ENCODE measurements at places on chromosomes 7 and 10.

DNA sequence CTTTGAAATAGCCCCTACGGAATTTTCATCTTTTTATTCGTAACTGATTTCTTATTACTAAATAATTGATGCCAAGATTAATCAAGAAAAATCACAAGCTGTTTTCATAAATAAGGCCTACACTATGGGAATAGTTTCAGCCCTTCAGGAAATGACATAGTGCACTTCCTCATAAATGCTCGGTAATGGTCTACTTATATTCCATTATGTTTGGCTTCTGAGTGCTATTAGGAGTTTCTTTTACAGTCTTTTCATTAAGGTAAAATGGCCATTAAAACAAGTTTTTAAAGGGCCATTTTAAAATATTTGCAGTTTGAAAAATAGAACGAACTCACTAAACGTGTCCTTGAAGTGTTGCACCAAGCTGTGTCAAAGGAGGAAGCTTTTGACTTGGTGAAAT, 174.5 kb downstream of the DNAH11 start:
- DNase-seq = no peak

- DNase-seq = no peak
Measured at GRCh38 chr7:34081935-34082334, 176.6 kb downstream of the BMPER start.

GRCh38 chr7:10934292-10934691, 39.4 kb upstream of the PHF14 start:
- no peak for DNase-seq

DNA sequence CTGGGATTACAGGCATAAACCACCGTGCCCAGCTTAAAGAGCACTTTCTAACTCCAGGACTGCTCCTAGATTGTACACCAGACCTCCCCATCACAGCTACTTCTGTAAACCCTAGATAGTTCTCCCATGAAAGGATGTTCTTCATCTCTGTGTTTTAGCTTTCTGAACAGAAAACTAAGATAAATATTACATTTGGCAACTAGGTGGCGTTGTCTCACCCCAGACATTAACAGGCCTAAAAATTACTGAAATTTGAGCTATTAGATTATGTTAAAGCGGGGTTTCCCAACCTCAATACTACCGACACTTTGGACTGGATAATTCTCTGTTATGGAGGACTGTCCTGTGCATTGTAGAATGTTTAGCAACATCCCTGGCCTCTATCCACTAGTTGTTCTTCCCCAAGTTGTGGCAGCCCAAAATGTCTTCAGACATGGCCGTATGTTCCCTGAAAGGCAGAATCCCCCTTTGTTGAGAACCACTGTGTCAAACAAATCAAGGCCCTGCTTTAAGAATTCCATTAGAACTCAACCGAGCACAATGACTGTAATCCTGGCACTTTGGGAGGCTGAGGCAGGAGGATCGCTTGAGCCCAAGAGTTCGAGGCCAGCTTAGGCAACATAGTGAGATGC, 19.1 kb downstream of the ATOH7 start:
- DNase-seq = no peak

- no peak for DNase-seq
Measured at GRCh38 chr10:21492421-21492820, 33.1 kb downstream of the SKIDA1 start.

DNA sequence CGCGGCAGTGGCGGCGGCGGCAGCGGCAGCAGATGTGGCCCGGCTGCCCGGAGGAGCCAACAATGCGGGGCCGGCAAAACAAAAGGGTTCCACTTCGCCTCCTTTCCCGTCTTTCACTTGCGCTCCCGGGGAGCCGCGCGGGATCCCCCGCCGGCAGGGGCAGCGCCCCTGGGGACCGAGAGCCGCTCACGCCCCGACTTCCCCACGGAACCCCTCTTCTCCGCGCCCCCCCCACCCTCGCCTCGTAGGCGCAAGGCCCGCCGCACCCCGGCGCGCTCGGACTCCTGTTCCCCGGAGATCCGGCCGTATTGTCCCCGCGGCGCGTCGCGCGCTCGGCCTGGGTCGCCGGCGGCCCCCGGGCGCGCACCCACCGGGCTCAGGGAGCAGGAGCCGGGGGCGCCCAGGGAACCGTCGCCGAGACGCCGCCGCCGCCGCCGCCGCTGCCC, 854 bp downstream of the CTBP2 start:
- DNase-seq = no peak

DNA sequence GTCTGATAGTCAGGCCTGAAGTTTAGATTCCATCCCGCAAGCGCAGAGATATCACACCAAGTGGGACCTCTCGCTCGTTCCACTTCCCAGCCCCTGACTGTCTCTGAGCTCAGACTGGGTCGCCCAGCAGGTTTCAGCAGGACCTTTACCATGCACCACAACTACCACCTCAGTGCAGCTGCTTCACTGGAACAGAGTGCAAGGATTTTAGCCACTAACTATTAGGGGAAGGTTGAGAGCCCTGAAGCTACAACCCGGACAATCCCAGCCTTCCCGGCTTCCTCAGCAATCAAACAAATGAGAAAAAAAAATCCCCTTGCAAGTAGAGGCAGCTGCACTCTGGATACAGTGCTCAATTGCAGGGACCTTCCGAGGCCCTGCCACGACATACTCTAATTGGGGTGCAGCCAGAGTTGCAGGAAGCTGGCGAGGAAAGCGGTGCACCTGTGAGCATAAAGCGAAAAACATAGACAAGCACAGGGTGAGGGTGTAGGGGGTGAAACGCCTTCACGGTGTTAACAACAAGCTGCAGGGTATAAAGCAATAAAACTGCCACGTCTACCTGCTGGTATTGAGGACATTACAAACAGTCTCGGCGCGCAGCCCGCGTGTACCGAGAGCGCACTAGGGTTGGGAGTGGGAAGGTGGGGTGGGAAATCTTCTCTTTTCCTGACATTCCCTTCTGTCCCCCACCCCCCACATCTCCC, 2.6 kb upstream of the DLX6 start:
- DNase-seq = no peak

DNA sequence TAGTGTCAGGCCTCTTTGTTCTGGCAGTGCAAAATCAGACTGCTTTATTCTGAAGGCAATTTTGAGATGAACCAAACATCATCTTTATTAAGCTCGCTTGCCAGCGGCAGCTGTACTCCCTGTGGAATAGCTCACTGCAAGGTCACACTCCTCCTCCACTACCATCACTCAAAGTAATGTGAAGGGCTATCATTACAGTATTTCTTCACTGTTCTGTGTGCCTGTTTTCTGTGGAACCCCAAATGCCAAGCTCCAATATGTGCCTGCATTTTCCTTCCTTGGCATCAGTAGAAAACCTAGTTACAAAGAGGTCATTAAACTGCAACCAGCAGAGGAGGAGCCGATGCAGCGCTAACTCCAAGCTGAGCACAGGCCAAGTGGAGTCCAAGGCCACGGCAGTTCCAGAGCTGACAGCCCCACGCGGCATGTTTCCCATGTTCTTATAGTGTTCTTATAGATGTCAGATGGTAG, 21.4 kb downstream of the BCCIP start:
- DNase-seq = no peak

DNA sequence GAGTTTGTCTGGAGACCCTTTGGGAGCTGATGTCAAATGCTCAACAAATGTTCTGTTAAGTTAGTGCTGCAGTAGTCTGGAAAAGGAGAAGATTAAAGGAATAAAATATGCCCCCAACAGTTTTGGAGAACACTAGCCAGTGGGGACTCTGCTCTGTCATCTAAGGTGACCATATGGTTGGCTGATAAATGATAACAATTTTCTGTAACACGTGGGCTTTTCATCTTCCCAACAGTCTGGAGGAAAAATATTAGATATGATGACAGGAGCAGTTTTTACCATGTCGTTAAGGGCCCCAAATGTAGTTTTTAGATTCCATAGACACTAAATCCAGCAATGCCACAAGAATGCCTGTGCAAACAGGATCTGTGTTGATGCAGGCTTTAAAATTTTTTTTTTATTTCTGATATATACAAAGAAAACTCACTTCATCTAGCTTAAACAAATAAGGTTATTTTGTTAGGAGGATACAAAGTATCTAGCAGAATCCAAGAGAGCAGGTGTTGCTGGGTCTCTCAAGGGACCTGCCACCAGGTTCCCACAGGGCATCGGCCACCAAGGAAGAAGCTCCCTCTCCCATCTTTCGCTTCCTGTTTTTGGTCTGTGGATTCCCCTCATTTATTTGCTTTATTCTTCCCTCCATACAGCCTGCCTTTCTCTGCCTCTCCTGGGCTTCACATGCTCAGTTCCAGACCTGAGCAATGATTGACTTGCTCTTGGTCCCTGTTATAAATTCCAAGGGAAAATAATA, 6.2 kb upstream of the CFAP58 start:
- no peak for DNase-seq

- no peak for DNase-seq
Measured at GRCh38 chr7:70237256-70237655, 639.0 kb downstream of the AUTS2 start.

- no peak for DNase-seq
Measured at GRCh38 chr10:34377833-34378232, 437.3 kb downstream of the PARD3 start.

DNA sequence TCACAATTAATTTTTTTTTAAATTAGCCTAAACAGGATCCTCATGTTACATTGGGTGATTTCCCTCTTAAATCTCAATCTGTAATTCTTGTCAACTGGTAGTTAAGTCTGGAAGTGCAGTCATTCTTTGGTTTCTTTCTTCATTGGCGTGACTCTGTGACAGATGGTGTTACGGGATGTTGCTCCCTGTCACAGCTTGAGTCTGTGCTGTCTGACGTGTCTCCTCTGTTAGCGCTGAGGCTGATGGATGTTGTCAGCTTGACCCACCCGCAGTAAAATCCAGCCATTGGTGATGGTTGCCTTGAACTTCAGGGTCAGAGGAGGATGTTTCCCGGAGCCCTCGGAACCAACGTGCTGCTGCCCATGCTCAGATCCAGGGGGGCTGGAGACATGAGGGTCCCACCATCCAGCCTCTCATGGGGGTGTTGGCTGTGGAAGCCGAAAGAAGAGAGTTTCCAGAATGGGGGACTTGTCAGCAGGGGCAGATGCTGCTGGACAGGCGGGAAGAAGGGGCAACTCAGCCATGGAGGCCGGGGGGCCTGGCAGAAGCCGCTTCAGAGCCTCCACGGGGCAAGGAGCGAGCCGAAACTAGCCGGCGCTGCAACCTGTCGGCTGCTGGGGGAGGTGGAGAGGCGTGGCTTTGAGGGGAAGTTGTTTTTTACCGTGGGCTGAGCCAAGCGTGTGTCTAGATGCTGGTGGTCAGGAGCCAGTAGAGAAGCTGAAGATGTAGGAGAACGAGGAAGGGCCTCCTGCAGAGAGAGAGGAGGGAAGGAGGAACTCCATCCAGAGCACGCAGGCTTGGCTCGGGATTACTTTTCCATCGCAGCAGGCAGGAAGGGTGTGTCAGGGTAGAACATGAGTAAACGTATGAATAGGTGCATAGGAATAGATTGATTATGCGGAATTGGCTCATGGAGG, 3.5 kb downstream of the SUN1 start:
- DNase-seq = no peak

GRCh38 chr7:137875746-137876145, 29.0 kb upstream of the DGKI start:
- DNase-seq = no peak

DNA sequence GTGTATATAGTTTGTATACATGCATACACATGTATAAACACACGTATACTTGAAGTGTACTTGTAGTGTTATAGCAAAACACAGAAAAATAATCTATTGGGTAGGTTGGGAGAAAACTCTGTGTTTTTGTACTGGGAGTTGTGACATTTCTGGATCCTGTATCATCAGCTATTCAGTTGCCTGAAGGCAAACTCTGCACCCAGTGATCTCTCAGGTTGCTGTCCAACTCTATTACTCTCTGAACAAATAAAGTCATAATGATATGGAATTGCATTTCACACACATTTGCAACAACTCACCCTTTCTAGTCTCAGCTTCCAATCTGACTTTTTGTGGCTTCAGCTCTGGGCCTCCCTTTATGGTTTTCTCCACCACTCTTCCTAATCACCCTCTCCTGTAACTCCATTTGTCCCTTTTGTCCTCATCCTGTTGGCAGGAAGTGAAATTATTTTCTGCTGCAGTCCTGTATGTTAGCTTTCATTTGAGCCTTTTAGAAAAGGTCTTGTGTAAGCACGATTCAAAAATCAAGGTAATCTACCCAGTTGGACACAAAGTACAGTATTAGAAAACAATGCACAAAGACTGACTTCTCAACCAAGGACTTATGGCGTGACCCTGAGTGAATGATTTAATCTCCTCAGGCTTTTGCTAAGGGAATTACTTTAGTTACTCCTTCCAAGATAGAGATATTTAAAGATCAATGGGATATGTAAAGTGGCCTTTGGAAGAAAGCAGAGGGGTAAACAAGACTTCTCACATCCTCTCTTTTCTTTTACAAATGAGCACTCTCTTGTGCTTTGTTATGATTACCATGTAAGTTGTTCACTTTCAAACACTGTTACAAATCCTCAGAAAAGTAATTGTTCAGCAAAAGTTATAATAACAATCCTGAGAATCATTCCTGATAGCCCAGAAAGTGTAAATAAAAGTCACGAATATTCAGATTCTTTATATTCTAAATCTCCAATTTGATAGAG, 249.1 kb downstream of the KCND2 start:
- no peak for DNase-seq

- no peak for DNase-seq
Measured at GRCh38 chr7:26500749-26501352, 209.2 kb downstream of the SNX10 start.

GRCh38 chr10:103847909-103848468, 7.4 kb downstream of the SH3PXD2A start:
- DNase-seq = no peak
